Spleen (tissue), 13 donors: ENCODE measurements at places on chromosomes 4 and X.

DNA sequence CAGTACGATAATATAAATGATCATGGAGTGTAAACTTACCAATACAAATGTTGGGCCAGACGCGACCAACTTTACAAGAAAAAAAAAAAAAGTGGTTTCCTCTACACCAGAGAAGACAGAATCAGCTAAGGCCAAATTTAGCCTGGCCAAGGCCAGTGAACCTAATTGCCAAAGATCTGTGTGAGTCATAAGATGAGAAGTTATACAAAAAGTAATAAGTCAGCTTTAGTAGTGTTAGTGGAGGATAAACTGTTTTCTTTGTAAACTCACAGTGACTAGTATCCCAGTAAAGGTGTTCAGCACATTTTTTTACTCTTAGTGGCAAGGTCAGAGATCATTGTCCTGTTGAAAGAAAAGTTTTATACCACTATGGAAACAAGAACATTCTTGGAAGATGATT lies 531.4 kb upstream of the TECRL start:
- H3K27ac ChIP-seq, result no peak overlapping the region
- no peak for DNase-seq
- no peaks in the 10 kb centered on the region for H3K4me1 ChIP-seq
- H3K36me3 ChIP-seq, result no peaks in the 10 kb centered on the region
- no peak overlapping the region for H3K4me3 ChIP-seq

GRCh38 chrX:20309806-20310205 lies 43.1 kb upstream of the RPS6KA3 start:
- H3K27me3 ChIP-seq, result no peaks in the 10 kb centered on the region
- no peaks in the 10 kb centered on the region for H3K4me1 ChIP-seq
- no peak overlapping the region for H3K27ac ChIP-seq
- H3K4me3 ChIP-seq, result no peak overlapping the region

- H3K27me3 ChIP-seq, result no peaks in the 10 kb centered on the region
- DNase-seq, result peak; percentile 88
- no peaks in the 10 kb centered on the region for H3K36me3 ChIP-seq
- peak overlapping the region; percentile 51 for H3K27ac ChIP-seq
- peak overlapping the region; percentile 38 for H3K4me3 ChIP-seq
These were observed 169.0 kb upstream of the BCOR start for GRCh38 chrX:40266490-40267333.

GRCh38 chr4:16652732-16653305 lies 245.6 kb downstream of the LDB2 start:
- no peak for DNase-seq
- no peaks in the 10 kb centered on the region for H3K27me3 ChIP-seq
- no peak overlapping the region for H3K4me3 ChIP-seq
- no peak overlapping the region for H3K27ac ChIP-seq
- H3K4me1 ChIP-seq, result peaks cover 5% of the 10 kb centered on the region

GRCh38 chr4:175514174-175514573 lies 297.9 kb downstream of the GPM6A start:
- no peaks in the 10 kb centered on the region for H3K36me3 ChIP-seq
- no peak overlapping the region for H3K4me3 ChIP-seq
- H3K27ac ChIP-seq, result no peak overlapping the region
- no peaks in the 10 kb centered on the region for H3K27me3 ChIP-seq
- H3K4me1 ChIP-seq, result no peaks in the 10 kb centered on the region
- DNase-seq, result no peak

GRCh38 chrX:3950373-3950772 lies 236.9 kb upstream of the PRKX start:
- peaks cover 4% of the 10 kb centered on the region for H3K27me3 ChIP-seq
- no peaks in the 10 kb centered on the region for H3K36me3 ChIP-seq
- H3K4me1 ChIP-seq, result no peaks in the 10 kb centered on the region
- no peak for DNase-seq

GRCh38 chr4:124899997-124900396 lies 187.5 kb upstream of the ANKRD50 start:
- no peak overlapping the region for H3K27ac ChIP-seq
- H3K4me1 ChIP-seq, result no peaks in the 10 kb centered on the region
- no peak for DNase-seq
- H3K27me3 ChIP-seq, result no peaks in the 10 kb centered on the region

- H3K27me3 ChIP-seq, result no peaks in the 10 kb centered on the region
- H3K4me1 ChIP-seq, result peaks cover 38% of the 10 kb centered on the region
- H3K4me3 ChIP-seq, result no peak overlapping the region
These were observed 18.5 kb downstream of the P2RY8 start for GRCh38 chrX:1518512-1518911.

DNA sequence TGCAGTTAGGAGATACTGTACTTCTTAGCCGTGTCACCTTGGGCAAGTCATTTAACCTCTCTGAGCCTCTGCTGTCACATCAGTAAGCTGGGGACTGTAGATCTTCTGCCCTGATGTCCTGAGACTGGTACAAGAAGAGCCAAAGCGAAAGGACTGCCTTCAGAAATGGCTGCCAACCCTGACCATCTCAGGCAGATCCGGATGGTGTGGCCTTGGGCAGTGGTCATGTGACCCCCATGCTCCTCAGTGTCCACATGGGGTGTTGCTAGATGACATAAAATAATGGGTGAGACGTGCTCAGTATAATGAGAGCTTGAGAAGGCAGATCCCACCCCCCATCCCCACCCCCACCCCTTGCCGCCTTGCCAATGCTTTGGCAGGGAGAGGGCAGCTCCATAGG lies 60.4 kb upstream of the MTM1 start:
- no peak for DNase-seq
- H3K4me1 ChIP-seq, result no peaks in the 10 kb centered on the region
- H3K27me3 ChIP-seq, result no peaks in the 10 kb centered on the region
- H3K4me3 ChIP-seq, result no peak overlapping the region

DNA sequence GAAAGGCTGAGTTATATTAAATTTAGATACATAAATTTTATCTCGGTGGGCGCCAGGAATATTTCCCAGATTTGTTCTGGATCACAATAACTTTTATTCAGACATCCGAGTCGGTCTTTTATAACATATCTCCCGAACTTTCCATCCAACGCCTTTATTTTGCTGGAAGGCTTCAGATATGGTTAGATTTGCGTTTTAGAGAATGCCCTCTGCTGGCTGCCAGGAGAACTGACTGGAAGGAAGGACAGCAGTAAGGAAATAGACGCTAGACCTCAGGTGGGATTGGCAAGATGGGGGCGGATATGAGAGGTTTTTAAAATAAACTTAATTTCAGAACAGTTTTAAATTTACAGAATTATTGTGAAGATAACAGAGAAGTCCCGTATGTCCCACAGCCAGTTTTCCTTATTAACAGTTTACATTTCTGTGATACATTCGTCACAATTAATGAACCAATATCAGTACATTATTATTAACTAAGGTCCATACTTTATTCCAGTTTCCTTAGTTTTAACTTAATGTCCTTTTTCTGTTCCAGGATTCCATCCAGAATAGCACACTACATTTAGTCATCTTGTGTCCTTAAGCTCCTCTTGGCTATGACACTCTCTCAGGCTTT lies 4.6 kb upstream of the KANTR start:
- peak overlapping the region; percentile 61 for H3K27ac ChIP-seq
- peaks cover 22% of the 10 kb centered on the region for H3K36me3 ChIP-seq
- peak; percentile 60 for DNase-seq
- peaks cover 34% of the 10 kb centered on the region for H3K4me1 ChIP-seq

- no peak overlapping the region for H3K27ac ChIP-seq
- H3K36me3 ChIP-seq, result no peaks in the 10 kb centered on the region
These were observed 2183.9 kb upstream of the TENM3 start for GRCh38 chr4:180059216-180059881.

DNA sequence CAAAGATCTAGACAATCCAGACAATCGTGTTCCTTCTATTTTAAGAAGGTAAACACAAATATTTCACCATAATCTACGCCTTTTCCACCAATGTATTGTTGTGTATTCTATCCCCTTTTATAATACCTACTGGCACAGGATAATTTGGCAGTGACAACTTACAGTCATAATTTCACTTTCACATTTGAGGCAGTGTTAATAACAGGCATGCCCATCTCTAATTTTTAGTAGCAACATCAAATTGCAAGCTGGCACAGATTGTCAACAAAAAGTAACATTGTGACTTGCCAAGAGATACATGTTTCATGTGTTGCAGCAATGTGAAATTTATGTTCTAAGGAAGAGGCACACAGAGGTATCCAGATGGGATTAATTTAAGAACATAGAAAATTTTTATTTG lies 912.5 kb upstream of the PABPC4L start:
- H3K4me1 ChIP-seq, result no peaks in the 10 kb centered on the region
- no peaks in the 10 kb centered on the region for H3K36me3 ChIP-seq
- no peak overlapping the region for H3K4me3 ChIP-seq
- DNase-seq, result no peak
- no peak overlapping the region for H3K27ac ChIP-seq

- H3K27ac ChIP-seq, result peak overlapping the region; percentile 60
- no peak overlapping the region for H3K4me3 ChIP-seq
- H3K36me3 ChIP-seq, result no peaks in the 10 kb centered on the region
- peaks cover 47% of the 10 kb centered on the region for H3K4me1 ChIP-seq
- no peak for DNase-seq
- no peaks in the 10 kb centered on the region for H3K27me3 ChIP-seq
These were observed 21.5 kb downstream of the WDFY3 start for GRCh38 chr4:84944947-84945346.

GRCh38 chrX:5084279-5084678 lies 1144.4 kb downstream of the NLGN4X start:
- no peak for DNase-seq

- no peaks in the 10 kb centered on the region for H3K27me3 ChIP-seq
- DNase-seq, result no peak
- no peaks in the 10 kb centered on the region for H3K4me1 ChIP-seq
These were observed 321.2 kb upstream of the SPOCK3 start for GRCh38 chr4:167555338-167556022.

GRCh38 chr4:73709451-73710033 lies 30.8 kb upstream of the CXCL8 start:
- H3K4me1 ChIP-seq, result peaks cover 30% of the 10 kb centered on the region
- H3K27me3 ChIP-seq, result no peaks in the 10 kb centered on the region
- no peak overlapping the region for H3K4me3 ChIP-seq
- no peaks in the 10 kb centered on the region for H3K36me3 ChIP-seq
- no peak for DNase-seq

DNA sequence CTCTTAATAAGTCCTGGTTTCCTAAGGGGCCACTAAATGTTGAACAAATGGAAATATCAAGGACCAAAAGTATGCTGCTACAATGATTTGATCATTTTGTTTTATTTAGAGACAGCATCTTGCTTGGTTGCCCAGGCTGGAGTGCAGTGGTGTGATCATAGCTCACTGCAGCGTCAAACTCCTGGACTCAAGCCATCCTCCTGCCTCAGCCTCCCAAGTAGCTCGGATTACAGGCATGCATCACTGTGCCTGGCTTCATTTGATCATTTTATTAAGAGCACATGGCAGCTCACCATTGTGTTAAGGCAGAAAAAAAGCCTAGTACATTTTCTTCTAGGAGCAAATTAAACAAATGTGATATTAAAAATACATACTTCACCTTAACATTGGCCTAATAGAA lies 52.7 kb downstream of the DCLK2 start:
- no peaks in the 10 kb centered on the region for H3K27me3 ChIP-seq
- no peak overlapping the region for H3K27ac ChIP-seq
- H3K4me3 ChIP-seq, result no peak overlapping the region
- H3K4me1 ChIP-seq, result peaks cover 28% of the 10 kb centered on the region

- peaks cover 30% of the 10 kb centered on the region for H3K4me1 ChIP-seq
- H3K4me3 ChIP-seq, result no peak overlapping the region
- no peak for DNase-seq
These were observed 19.4 kb downstream of the SPRY1 start for GRCh38 chr4:123415977-123416376.

DNA sequence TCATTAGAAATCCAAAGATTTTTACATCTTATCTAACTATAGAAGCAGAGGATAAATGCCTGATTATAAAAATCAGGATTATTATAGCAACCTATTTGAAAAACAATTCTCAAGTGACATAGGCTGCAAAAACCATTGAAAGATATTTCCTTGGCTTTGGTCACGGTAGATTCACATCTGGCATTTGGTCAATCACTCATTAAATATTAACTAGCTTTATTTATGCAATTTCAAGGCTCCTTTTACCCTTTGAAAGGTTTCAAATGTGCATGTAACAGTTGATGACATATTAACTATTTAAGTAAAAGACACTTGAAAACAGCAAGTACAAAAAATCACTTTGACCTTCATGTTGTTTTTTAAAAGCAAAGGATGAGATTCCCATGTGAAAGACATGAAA lies 98.1 kb downstream of the MMRN1 start:
- no peaks in the 10 kb centered on the region for H3K4me1 ChIP-seq
- DNase-seq, result no peak
- H3K36me3 ChIP-seq, result no peaks in the 10 kb centered on the region
- no peak overlapping the region for H3K4me3 ChIP-seq

DNA sequence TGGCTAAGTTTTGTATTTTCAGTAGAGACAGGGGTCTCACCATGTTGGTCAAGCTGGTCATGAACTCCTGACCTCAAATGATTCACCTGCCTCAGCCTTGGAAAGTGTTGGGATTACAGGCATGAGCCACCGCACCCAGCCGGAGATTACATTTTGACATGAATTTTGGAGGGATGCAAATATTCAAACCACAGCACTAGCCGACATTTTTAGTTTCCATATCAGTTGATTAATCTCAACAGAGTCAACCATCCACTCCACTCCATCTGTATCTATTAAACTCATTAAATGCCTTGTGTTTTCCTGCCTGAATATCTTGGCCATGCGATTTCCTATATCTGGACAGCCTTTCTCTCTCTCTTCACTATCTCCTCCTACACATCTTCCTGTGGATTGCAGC lies 64.1 kb upstream of the PDGFRA start:
- no peak overlapping the region for H3K27ac ChIP-seq
- no peaks in the 10 kb centered on the region for H3K4me1 ChIP-seq
- H3K36me3 ChIP-seq, result no peaks in the 10 kb centered on the region
- no peak overlapping the region for H3K4me3 ChIP-seq
- peaks cover under 1% of the 10 kb centered on the region for H3K27me3 ChIP-seq

DNA sequence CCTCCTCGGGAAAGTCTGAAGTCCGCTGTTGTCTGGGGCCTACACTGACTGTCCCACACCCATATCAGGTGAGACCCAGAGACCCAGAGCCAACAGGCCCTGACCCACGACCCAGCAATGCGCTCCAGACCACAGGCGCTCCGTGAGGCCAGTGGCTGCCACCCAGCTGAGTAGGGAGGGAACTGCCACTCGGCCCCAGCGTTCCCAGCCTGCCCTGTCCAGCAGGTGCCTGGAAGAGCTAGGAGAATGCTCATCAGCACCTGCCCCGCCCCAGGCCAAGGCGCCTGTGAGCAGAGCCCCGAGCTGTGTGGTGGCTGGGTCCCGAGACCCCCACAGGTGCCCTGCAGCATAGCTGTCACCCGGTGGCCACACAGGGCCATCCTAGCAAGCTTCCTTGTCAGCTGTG lies 2.7 kb downstream of the SPON2 start:
- no peak overlapping the region for H3K4me3 ChIP-seq
- peak; percentile 77 for DNase-seq
- no peak overlapping the region for H3K27ac ChIP-seq
